ENCODE measurements at places on chromosomes 16 and 17.

- DNase-seq: peak; percentile 4
Observed at GRCh38 chr16:74842413-74842812, 67.8 kb upstream of the FA2H start.

GRCh38 chr16:17845031-17845430 lies 374.3 kb upstream of the XYLT1 start:
- no peak for DNase-seq

DNA sequence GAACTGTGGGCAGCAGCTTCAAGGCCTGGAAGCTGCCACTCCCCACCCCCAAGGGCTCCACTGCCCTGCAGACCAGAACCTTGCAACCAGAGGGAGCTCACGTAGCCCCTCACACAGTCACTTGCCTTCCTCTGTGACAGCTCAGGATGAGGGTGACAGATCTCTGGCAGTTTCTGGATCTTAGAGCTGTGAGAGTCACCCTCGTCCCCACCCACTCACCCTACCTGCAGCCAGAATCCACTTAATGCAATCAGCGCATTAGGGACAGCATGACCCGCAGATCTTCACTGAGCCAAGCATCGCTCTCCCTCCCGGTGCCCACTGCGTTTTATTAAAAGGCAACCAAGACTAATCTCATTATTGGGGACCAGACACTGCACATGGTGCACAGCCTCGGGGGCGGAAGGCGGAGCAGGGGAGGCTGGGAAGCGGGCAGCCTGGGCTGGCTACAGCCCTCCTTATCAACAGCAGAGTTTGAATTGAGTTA lies 3.5 kb downstream of the CYB561 start:
- no peak for DNase-seq

DNA sequence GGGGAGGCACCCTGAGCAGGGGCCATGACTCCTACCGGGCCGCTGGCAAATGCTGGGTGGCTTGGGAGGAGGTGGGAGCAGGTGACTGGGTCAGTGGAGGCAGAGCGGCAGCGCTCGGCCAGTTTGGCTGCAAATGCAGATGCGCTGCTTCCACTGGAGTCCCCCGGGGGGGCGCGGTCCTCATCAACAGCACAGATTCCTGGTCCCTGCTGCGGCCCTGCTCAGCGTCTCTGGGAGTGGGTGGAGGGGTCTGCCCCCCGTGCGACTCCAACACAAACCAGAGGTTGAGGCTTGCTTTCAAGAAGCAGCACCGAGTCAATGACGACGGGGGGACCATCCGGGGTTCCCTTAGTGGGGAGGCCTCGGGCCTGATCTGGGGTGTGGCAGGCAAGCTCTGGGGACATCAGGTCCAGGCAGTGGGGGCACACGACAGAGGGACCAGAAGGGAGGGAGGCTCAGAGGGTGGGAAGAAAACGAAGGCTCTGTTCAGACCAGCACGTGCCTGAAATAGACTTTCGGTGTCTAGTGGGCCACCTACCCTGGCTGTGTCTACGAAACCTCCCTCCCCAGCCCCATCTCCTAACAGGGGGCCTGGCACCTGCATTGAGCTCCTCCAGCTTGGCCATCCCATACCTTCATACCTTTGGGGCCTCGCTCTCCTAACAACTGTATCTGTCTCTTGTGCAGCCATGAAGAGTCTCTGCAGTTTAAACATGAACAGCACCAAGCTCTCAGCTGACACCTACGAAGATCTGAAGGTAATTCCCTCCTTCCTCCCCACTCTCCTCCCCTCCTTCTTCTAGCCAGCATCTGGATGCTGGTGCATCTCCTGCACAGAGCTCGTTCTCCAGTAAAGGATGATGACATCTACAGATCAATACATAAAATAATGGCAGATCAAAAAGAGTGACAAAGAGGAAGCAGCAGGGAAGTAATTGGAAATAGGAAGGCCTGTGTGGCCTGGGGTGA lies 72.5 kb upstream of the PLCG2 start:
- no peak for DNase-seq

- DNase-seq: peak; percentile 53
Observed at GRCh38 chr17:57747221-57748017, 2.3 kb upstream of the CCDC182 start.

DNA sequence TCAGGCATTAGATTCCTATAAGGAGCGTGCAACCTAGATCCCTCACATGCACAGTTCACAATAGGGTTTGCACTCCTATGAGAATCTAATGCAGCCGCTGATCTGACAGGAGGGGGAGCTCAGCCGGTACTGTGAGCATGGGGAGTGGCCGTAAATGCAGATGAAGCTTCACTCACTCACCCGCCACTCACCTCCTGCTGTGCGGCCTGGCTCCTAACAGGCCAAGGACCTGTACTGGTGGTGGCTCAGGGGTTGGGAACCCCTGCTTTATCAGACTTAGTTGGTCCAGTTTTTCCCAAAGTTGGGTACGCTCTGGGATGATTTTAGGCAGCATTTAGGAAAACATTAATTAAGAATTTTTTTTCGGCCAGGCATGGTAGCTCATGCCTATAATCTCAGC lies 103.8 kb downstream of the MARF1 start:
- DNase-seq: no peak

GRCh38 chr16:9138731-9139501 lies 47.5 kb downstream of the HAPSTR1 start:
- DNase-seq: peak; percentile 56

- no peak for DNase-seq
Observed at GRCh38 chr16:625977-626765, 4.6 kb upstream of the WFIKKN1 start.

DNA sequence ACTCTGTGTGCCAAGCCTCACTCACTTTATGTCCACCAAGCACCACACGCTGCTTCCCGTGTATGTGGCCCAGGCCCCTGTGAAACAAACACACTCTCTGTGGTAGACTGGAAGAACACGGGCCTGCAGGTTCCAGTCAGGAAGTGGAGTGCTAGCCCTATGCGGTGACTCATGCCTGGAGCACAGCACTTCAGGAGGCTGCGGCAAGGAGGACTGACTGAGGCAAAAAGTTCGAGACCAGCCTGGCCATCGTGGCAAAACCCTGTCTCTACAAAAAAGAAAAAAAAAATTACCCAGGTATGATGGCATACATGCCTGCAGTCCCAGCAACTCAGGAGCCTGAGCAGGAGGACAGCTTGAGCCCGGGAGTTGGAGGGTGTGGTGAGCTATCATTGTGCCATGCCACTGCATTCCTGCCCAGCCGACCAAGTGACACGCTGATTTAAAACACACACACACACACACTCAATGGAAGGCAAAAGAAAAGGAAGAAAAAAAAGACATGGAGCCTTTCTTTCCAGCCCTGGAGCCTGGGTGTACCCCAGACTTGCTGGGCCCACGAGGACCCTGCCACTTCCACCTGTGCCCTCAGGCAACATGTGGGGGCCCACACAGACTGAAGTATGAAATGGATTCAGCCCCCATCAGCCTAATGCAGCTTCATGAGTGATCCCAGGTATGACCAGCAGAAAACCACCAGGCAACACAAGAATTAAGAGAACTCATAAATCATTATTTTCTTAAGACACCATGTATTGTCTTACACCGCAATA lies 126.6 kb downstream of the ANKRD11 start:
- peak; percentile 68 for DNase-seq

DNA sequence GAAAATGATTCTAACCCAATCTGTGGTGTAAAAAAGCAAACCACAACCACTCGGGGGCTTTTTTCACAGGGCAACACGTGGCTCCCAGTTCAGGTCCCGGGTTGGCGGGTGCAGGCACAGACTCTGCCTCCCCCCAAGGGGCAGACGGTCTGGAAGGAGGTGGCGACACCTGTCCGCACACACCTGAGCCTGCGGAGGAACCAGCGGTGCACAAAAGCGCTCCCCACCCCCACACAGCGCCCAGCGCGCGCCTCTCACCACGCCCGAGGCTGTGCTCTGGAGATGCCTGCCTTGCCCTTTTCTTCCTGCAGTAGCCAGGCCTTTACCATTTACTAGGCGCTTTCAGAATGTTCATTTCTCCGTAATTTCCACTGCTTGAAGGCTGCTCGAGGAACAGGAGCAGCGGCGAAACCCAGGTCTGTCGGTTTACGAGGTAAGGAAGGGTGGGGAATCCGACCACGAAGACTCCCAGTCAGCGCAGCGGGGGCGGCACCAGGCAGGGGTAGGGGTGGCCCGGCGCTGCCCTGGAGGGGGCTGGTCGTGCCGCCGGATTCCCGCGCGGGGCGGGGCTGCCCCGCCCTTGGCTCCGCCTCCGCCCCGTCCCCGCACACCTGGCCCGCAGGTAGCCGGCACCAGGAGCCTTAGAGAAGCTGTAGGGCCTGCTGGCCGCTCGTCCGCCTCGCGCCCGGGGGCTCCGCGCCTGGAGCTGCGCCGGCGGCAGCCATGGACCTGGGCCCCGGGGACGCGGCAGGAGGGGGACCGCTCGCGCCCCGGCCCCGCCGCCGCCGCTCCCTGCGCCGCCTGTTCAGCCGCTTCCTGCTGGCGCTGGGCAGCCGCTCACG lies at the start of gene USP43:
USP43 (plus strand) TSS at position 608 of the 842 bp plus-strand sequence; CDS start at position 724, 116 bp downstream.
- DNase-seq: peak; percentile 13

DNA sequence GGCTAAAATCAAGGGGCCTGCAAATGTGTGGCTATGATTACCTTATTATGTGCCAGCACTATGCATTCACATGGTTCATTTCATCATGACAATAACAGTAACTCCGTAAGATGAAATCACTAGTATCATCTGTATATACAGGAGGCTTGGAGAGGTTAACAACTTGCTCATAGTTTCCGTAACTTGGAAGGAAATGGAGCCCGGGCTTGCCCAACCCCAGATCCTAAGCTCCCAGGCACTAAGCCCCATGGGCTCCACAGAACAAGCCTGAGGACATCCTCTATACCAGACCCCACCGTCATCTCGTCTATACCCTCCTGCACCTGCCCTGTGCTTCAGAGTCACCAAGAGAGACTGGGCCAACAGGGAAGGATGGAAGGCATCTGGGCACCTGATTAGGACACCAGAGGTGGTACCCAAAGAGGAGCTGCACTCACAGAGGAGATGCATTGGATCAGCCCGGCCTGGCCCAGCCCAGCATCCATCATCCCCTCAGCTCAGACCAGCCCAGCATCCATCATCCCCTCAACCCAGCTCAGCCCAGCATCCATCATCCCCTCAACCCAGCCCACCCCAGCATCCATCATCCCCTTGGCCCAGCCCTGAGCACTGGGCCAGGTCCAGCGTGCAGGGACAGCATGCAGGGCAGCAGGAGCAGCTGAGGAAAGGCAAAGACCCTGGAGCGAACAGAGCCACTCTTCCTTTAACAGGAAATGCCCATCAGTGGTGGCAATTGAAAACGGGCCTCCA lies 28.5 kb downstream of the NSMCE1 start:
- DNase-seq: no peak

GRCh38 chr16:9159839-9160550 lies 68.6 kb downstream of the HAPSTR1 start:
- peak; percentile 46 for DNase-seq

DNA sequence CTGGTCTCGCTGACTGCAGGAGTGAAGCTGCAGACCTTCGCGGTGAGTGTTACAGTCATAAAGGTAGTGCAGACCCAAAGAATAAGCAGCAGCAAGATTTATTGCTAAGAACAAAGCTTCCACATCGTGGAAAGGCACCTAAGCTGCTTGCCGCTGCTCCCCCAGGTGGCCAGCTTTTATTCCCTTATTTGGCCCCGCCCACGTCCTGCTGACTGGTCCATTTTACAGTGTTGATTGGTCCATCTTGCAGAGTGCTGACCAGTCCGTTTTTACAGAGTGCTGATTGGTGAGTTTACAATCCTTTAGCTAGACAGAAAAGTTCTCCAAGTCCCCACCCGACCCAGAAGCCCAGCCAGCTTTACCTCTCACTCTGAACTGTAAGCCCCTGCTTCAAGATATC lies 227.8 kb downstream of the ABCC12 start:
- no peak for DNase-seq

- no peak for DNase-seq
Observed at GRCh38 chr16:66523861-66524354, 26.0 kb downstream of the TK2 start.

DNA sequence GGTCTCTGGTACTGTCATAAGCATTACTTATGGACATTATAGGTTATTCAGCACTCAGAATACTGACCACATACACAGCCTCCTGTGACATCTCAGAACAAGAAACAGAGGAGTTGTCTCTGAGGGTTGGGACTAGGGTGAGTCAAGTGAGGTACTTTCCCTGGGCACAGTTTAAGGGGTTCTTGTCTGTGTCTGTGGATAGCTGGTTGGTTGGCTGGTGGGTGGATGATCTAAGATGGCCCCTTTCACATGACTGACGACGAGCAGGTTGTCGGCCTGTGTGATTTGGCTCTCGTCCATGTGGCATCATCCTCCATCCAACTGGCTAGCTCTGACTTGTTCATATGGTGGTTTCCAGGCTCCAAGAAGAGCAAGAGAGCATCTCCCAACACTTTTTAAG lies 163.9 kb downstream of the PRKCB start:
- no peak for DNase-seq

- DNase-seq: no peak
Observed at GRCh38 chr16:81436386-81436785, 8.2 kb upstream of the CMIP start.

- DNase-seq: no peak
Observed at GRCh38 chr17:8900207-8900606, 32.7 kb upstream of the PIK3R6 start.

DNA sequence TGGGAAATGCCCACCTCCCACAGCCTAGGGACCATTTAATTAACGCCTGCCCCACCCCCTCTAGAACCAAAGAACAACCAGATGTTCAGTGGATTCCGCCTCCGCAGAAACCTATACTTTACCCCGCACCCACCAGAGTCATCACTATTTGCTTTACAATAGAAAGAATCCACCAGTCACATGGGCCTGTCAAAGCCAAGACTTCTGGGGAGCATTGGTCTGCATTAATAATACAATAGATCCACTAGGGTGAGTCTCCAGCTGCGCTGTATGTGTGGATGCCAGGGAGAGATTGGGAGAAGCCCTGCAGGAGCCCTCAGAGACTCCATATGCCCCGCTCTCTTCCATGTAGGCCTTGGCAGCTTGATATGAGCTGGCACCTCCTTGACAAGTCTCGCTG lies 31.3 kb downstream of the CLEC19A start:
- no peak for DNase-seq

DNA sequence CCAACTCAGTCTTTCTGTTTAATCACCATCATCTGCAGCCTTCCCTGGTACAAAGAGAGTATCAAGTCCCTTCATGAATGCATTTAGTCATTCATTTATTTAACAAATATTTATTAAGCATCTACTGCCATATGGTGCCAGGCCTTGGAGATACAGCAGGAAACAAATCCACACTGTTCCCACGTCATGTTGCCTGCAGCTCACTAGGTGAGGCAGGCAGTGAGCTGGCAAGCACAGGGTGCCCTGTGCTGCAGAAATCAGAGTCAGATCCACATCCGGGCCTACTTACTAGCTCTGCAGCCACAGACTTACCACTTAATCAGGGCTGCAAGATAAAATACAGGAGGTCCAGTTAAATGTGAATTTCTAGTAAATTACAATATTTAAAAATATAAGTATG lies 38.5 kb upstream of the CES5A start:
- DNase-seq: no peak

DNA sequence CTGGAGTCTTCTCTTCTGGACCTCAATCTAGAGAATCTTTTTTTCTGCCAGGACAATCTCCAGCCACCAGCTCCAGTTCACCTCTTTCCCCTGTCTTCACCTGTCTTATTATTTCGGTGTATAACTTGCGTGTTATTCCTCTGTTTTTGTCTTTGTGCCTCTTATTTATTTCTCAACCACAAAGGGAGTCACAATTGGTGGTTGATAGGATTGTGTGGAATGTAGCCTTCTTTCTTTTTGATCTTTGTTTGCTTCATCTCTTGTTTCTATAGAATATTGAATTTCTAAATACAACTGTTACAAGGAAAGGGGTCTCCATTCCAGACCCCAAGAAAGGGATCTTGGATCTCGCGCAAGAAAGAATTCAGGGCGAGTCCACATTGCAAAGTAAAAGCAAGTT lies 35.9 kb upstream of the HAS3 start:
- DNase-seq: no peak

- no peak for DNase-seq
Observed at GRCh38 chr16:67749436-67750078, 30.4 kb upstream of the GFOD2 start.

All from fibroblast of skin of abdomen (primary cell).